Kasumi-1 (cell line): ENCODE measurements at places on chromosomes 5 and 9.

GRCh38 chr9:2026220-2026997 is 11.3 kb downstream of the SMARCA2 start:
- no peak for DNase-seq

DNA sequence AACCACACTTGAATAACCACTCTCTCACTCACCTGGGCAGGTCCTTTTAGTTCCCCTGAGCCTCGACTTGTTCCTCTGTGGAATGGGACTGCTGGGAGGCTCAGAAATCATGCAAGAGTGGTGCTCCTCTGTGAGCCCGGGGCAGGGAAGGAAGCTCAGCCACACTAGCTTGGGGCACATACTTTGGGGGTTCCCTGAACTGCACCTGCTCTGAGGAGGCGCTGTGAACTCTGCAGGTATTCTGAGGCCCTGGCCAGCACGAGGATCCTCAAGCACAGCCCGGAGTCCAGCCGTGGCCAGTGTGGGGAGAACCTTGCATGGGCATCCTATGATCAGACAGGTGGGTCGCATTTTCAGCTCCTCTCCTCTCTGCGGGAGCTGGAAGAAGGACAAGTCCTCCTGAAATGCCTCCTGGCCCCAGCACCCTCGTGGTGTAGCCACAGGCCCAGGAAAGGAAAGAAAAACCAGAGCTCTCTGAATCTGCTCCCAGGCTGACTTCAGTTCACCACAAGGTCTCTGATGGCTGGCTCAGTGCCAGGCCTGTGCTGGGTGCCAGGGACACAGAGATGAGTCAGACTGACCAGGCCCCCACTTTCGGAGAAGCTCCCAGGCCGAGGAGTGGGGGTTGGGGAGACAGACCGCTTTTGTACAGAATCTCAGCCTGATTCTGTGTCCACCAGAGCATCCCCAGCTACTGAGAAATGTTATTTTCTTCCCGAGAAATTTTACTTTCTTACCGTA is 11.9 kb downstream of the GLIPR2 start:
- DNase-seq: peak; percentile 43

DNA sequence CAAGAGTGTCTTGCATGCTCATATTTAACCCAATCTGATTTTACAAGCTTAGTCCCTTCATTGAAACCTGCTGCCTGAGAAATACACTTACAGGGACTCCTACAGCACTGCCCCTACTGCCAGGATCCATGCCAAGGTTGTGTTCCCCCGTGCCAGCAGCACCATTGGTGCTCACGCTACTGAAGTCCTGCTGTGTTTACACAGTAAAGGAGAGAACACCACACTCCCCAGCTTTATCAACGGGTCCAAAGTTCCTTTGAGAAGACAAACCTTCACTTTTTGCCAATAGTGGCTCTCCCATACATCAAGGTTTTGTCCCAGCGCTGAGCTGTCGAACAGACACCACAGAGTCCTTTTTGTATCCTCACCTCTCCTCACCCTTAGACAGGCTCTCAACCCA is 155.1 kb upstream of the WWC1 start:
- no peak for DNase-seq

GRCh38 chr9:22813529-22813928 is 366.9 kb downstream of the DMRTA1 start:
- peak; percentile 14 for DNase-seq

GRCh38 chr9:130337784-130338380 is 72.3 kb downstream of the HMCN2 start:
- DNase-seq: no peak

GRCh38 chr5:159678657-159679392 is 237.5 kb upstream of the ADRA1B start:
- no peak for DNase-seq

DNA sequence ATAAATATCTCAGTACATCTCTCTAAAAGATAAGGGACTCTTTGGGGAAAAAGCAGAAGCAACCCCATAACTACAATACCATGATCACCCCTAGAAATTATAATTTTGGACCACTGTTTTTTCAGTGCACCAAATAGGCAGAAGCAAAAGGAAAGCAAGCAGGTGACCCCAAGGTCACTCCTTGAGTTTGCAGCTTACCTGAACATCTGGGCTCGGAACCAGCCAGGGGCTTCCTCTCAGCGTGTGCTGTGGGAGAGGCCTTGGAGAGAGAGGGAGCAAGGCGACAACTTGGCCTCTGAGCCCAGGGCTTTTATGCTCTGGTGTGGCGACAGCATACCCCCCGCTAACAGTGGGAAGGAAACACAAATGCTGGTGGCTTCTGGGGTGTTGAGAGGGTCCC is 16.8 kb downstream of the BNIP1 start:
- no peak for DNase-seq

- DNase-seq: no peak
Observed at GRCh38 chr9:107214915-107215314, 68.2 kb upstream of the RAD23B start.

- peak; percentile 47 for DNase-seq
Observed at GRCh38 chr9:125631391-125632085, 75.5 kb downstream of the MAPKAP1 start.

DNA sequence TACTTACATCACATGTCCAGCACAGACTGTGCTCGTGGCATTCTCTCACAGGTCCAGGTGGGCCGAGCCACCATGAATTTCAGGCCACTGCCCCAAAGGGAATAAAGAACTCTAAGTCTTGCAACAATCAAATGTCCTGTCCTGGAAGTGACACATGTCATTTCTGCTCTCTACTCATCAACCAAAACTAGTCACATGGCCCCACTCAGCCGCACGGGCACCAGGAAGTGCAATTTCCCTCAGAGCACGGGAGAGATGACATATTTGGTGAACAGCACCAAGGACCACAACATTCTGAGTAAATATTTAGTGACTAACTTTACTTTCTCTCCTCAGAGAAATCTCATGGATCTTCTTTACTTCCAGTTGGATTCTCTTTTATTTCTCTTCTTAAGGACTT is 131.1 kb upstream of the TUT7 start:
- DNase-seq: no peak

GRCh38 chr5:103013933-103014552 is 105.9 kb downstream of the GIN1 start:
- DNase-seq: peak; percentile 8

GRCh38 chr9:89435071-89435823 is 62.7 kb downstream of the SEMA4D start:
- no peak for DNase-seq

GRCh38 chr9:126532019-126532462 is 81.7 kb upstream of the LMX1B start:
- DNase-seq: no peak

DNA sequence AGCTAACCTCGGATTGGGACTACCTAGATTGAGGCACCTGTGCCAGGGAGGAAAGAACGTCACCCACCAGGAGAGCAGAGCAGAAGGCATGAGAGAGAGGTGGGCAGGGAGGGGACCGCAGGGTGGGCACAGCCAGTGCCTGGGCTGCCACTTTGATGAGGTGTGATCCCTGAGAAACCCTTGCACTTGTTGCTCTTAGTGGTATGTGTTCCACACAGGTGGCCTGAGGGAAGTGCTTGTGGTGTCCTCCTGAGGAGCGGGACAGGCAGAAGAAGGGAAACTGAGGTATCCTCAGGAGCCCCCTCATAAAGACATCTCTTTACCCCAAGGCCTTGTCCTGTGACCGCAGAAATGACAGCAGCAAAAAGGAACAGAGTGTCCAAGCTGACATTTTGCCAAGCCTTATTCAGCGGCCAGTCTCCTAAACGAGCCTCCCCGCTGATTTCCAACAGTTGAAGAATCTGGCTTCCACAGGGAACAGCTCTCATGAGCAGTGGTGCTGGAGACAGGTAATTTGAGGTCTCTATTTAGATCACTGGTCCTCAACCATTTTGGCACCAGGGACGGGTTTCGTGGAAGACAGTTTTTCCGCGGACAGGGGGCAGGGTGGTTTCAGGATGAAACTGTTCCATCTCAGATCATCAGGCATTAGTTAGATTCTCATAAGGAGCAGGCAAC is 82.4 kb downstream of the FOXD1 start:
- DNase-seq: no peak

- DNase-seq: no peak
Observed at GRCh38 chr9:130072515-130073235, 19.0 kb downstream of the GPR107 start.

GRCh38 chr5:174409971-174410370 is 314.4 kb upstream of the MSX2 start:
- no peak for DNase-seq

DNA sequence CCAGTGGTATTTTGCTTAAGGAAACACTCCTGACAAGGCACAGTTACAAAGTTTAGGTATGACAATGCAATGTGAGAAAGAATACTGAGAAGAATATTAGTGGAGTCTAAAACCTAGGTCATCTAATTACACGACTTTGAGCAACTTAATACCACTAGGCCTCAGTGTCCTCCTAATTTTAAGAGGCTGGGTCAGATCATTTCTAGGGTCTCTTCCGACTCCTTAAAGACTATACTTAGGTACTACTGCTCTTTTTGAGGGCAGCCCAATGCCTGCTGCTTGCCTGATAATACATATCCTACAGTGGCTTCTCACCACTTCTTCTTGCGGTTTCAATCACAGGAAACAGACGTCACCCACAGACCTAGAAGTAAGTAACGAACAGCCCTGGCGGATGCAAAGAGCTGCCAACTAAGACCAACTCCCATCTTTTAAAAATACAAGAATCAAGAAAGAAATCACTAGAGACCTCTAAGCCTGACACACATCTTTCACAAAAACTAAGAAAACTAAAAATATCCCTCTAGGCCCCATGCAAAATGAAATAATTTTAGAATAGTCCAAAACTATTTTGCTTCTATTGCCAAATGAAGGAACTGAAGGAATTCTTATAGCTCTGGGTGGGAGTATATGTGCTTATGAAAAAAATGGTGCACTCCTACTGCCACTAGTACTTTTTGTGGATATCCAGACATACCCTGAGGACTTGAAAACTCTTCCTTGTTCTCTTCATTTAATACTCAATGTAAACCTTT is 13.1 kb downstream of the DIAPH1 start:
- DNase-seq: peak; percentile 99

- DNase-seq: no peak
Observed at GRCh38 chr5:158538506-158539074, 561.1 kb downstream of the EBF1 start.

GRCh38 chr5:114727358-114727757 is 365.5 kb downstream of the KCNN2 start:
- no peak for DNase-seq

GRCh38 chr5:61775901-61776300 is 443.8 kb downstream of the ZSWIM6 start:
- no peak for DNase-seq
